T1000 (cell line): ENCODE measurements at places on chromosomes 4 and X.
A peak's percentile ranks its signal among the peaks of the same experiment; 100 is the strongest.

GRCh38 chr4:30600246-30601017 is 119.7 kb upstream of the PCDH7 start:
- DNase-seq = peak; percentile 39

DNA sequence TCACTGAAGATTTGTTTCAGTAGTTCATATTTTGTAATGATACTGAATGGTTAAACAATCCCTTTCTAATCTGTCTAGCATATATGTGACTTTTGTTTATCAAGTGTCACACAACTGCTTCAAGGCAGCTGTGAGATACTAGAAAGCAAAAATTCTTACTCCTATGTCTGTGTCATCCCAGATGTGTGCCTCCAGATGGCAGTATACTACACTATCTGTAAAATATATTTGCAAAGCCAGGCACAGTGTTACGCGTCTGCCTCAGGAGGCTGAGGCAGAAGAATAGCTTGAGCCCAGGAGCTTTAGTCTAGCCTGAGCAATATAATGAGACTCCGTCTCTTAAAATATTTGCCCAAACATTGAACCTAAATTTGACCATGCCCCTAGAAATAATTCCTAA is 4.0 kb downstream of the NUDT10 start:
- DNase-seq = no peak

- DNase-seq = no peak
Measured at GRCh38 chr4:1901127-1901526, 29.9 kb downstream of the NSD2 start.

DNA sequence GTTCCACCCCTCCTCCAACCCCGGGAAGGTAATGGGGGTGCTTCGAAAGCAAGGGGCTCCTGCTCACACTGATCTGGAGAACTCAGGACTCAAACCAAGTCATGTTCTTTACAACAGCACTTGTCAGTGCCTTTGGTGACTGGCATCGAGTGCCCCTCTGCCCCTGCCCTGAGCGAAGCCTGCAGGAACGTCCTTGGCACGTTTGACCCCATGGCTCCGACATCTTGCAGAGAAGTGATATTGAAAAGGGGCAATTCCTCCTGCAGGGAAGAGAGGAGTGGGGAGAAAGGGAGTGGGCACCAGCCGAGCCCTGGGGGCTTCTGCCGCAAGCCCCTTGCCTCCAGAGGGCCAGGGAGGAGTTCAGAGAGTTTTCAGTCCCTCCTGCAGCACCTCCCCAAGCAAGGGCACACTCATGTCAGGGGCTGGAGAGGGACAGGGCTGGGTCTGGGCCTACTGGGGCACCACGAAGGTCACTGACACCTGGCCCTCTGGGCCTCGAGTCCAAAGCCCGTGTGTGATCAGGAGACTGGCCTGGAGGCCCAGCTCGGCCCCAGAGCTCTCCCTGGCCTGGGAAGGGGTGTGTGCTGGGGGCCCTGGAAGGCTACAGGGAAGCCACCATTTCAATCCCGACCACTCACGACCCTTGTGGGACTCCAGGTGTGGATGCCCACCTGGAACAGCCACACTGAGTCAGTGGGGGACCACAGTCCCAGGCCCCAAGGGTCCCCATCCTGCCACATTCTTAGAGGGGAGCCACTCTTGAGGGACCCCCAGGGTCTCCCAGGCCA is 94.9 kb upstream of the NKX1-1 start:
- no peak for DNase-seq
